Endothelial cell of umbilical vein (primary cell): ENCODE measurements at places on chromosomes 2 and 18. TPM values are rescaled to one million over a fixed set of nuclear protein-coding genes. Genes with fewer than 3 reads are reported as not detected.

DNA sequence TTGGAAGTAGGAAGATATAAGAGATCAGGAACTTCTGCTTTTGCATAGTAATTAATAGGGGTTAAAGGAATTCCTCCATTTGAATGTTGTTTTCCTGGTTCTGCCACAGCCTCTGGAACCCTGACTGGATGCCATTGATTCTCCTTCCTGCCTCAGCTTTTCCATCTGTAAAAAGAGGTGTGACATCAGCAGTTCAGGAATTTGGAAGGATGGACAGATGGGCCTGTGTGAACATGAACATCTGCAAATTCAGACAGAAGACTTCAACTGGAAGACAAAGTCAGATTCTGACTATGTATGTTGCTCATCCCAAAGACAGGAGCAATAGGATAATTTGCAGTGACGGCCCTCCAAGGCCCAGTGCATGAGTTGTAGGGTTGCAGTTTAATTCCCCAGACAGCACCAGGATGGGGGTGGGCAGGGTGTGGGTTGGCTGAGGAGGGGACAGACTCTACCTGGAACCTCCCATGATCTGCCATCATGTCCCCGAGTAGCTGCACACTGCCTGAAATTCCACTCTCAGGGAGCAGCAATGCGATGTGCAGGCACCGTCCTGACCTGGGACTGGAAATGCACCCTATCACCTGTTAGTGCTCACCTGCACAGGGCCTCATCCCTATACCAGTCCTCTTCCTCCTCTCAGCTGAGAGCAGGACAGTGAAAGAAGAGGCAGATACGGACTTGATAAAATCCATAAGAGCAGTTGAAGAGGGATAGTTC lies 98.9 kb upstream of the EPAS1 start:
- no peak overlapping the region for H3K4me3 ChIP-seq
- no peak overlapping the region for H3K27ac ChIP-seq
- no peaks in the 10 kb centered on the region for H3K36me3 ChIP-seq
- peaks cover 34% of the 10 kb centered on the region for H3K4me1 ChIP-seq
- no peaks in the 10 kb centered on the region for H3K27me3 ChIP-seq
- DNase-seq: no peak

GRCh38 chr2:234691968-234692955 lies 195.4 kb upstream of the ARL4C start:
- H3K36me3 ChIP-seq: no peaks in the 10 kb centered on the region
- H3K27ac ChIP-seq: no peak overlapping the region
- H3K4me1 ChIP-seq: peaks cover 32% of the 10 kb centered on the region
- H3K4me3 ChIP-seq: no peak overlapping the region

DNA sequence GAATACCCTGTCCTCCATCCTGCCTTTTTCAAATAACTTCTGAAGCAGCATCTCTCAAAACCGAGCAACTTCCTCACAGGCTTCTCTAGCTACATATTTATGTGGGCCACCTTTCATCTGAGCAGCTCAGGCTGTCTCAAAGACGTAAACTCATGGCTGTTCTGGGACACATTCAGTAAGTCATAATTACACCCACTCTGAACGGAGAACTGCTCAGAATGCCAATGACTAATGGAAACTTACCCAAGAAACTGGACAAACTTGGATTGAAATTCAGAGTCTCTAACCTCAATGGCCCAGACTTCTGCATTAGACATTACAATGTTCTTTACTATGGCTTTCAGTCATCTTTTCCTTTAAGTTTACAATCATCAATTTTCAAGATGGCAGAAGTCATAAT lies 145.2 kb downstream of the RAD51AP2 start:
- H3K4me3 ChIP-seq: no peak overlapping the region
- H3K36me3 ChIP-seq: no peaks in the 10 kb centered on the region
- no peak overlapping the region for H3K27ac ChIP-seq
- no peaks in the 10 kb centered on the region for H3K27me3 ChIP-seq
- no peaks in the 10 kb centered on the region for H3K4me1 ChIP-seq
- no peak for DNase-seq

The EVA1A gene
- 59.7 and 66.5 TPM in 2 replicates for total RNA-seq

DNA sequence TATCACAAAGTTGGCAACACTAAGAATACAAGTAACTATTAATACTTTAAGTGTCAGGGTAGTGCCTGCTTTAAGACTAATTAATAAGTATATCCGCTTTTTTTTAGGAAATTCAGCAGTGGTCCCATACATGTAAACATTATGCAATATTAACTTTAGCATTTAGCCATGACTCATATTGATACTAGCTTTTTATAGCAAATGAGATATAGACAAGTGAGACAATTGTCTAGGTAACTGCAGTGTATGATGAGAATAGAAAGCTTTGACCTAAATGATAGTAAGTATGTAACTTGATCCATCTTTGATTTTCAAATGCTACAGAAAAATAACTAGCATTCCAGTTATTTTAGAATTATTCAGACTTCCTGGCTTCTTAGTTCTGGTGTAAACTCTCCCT lies 27.4 kb upstream of the VRK2 start:
- H3K4me3 ChIP-seq: no peak overlapping the region
- no peak for DNase-seq
- no peaks in the 10 kb centered on the region for H3K27me3 ChIP-seq
- no peak overlapping the region for H3K27ac ChIP-seq
- H3K36me3 ChIP-seq: no peaks in the 10 kb centered on the region

- no peaks in the 10 kb centered on the region for H3K4me1 ChIP-seq
- H3K27ac ChIP-seq: no peak overlapping the region
- DNase-seq: no peak
- H3K27me3 ChIP-seq: no peaks in the 10 kb centered on the region
- H3K36me3 ChIP-seq: no peaks in the 10 kb centered on the region
Measured at GRCh38 chr2:164882276-164882675, 40.7 kb upstream of the COBLL1 start.

The LYPD6B gene
- not detected in 2 replicates for total RNA-seq

GRCh38 chr2:145631561-145631960 lies 1111.6 kb upstream of the ZEB2 start:
- no peak overlapping the region for H3K27ac ChIP-seq
- no peak for DNase-seq
- H3K27me3 ChIP-seq: no peaks in the 10 kb centered on the region
- H3K36me3 ChIP-seq: no peaks in the 10 kb centered on the region
- H3K4me1 ChIP-seq: no peaks in the 10 kb centered on the region

GRCh38 chr2:29628862-29629261 lies 292.5 kb downstream of the ALK start:
- no peak for DNase-seq
- H3K27ac ChIP-seq: no peak overlapping the region
- H3K4me1 ChIP-seq: no peaks in the 10 kb centered on the region
- H3K36me3 ChIP-seq: no peaks in the 10 kb centered on the region
- H3K27me3 ChIP-seq: no peaks in the 10 kb centered on the region

DNA sequence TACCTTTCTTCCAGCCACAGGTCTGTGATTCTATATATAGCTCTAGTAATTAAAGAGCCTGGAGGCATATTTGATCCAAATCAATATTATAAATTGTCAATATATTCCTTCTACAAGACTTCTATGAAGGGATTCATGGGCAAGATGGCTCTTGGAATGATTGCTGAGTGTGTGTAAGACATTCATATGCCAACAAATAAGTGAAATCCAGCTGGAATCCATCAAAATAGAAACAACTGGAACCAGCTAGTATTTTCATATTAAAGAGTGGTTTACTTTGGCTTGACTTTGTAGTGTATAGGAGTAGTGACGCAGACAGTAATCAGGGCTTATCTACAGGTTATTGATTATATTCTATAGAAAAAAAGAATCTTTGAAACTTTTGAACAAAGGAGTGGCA lies 83.4 kb downstream of the CALCRL start:
- peaks cover 33% of the 10 kb centered on the region for H3K36me3 ChIP-seq
- H3K27ac ChIP-seq: no peak overlapping the region
- no peak overlapping the region for H3K4me3 ChIP-seq

The PLEK gene
- 0.11 and 0.18 TPM in 2 replicates for total RNA-seq

The MC2R gene
- not detected in 2 replicates for total RNA-seq

DNA sequence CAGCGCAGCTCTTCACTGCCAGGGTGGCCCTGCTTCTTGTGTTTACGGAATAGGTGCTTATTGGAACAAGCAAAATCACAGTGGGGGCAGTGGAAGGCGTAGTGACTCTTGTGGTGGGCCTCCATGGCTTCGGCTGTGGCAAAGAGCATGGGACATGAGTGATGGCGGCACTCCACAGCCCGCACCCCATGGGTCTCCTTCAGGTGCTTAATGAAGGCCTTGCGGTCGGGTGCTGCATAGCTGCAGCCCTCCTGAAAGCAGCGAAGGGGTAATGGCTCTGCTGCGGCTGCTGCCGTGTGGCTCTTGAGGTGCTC lies 10.7 kb downstream of the ZNF142 start:
- no peak overlapping the region for H3K4me3 ChIP-seq
- H3K36me3 ChIP-seq: peaks cover 41% of the 10 kb centered on the region
- H3K4me1 ChIP-seq: peaks cover 6% of the 10 kb centered on the region
- no peak overlapping the region for H3K27ac ChIP-seq
- DNase-seq: no peak

The COL3A1 gene
- 1.3 and 8.7 TPM in 2 replicates for total RNA-seq

The APLF gene
- 2.3 and 2.4 TPM in 2 replicates for total RNA-seq

The CERKL gene
- total RNA-seq: not detected in 2 replicates

- no peak overlapping the region for H3K4me3 ChIP-seq
- H3K4me1 ChIP-seq: no peaks in the 10 kb centered on the region
- no peak overlapping the region for H3K27ac ChIP-seq
- no peak for DNase-seq
- no peaks in the 10 kb centered on the region for H3K27me3 ChIP-seq
Measured at GRCh38 chr2:59684116-59684770, 869.2 kb downstream of the BCL11A start.

The SCLY gene
- total RNA-seq: 28.6 and 32.7 TPM in 2 replicates

DNA sequence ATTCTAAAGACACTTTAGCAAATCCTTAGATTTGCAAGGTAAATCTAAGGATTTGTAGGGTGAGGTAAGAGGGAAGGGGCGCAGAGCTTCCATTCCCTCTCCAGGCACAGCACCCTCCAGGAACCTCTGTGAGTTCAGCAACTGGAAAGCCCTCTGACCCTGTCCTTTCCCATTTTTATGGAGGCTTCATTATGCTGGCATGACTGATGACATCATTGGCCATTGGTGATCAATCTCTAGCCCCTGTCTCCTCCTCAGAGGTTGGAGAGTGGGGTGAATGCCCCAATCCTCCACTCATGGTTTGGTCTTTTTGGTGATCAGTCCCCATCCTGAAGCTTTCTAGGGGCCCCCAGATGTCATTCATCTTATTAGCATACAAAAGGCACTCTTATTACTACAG lies 187.8 kb downstream of the TSN start:
- H3K27ac ChIP-seq: no peak overlapping the region
- H3K4me3 ChIP-seq: no peak overlapping the region
- no peaks in the 10 kb centered on the region for H3K36me3 ChIP-seq
- no peaks in the 10 kb centered on the region for H3K4me1 ChIP-seq
- no peaks in the 10 kb centered on the region for H3K27me3 ChIP-seq
- no peak for DNase-seq

DNA sequence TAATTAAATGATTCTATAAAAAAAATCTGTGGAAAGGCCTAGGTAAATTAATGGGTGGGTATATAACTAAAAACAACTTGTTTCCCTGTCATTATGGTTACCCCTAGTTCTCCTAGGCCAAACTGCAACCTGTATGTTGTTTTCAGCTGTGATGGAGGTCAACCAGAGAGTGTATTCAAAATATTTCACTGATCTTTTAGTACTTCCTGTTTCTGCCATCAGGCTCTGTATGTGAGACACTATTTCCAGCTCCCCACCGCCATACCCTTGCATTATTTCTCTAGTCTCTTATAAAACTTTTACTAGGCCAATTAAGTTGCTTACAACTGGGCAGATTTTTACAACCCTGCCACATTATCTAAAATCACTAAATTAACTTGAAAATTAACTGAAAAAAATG lies 21.0 kb upstream of the CDKL4 start:
- H3K36me3 ChIP-seq: peaks cover 2% of the 10 kb centered on the region
- no peaks in the 10 kb centered on the region for H3K27me3 ChIP-seq
- H3K4me1 ChIP-seq: no peaks in the 10 kb centered on the region

GRCh38 chr2:142139384-142139783 lies 8.6 kb upstream of the LRP1B start:
- H3K4me3 ChIP-seq: no peak overlapping the region
- no peak for DNase-seq
- H3K36me3 ChIP-seq: no peaks in the 10 kb centered on the region
- H3K27ac ChIP-seq: no peak overlapping the region
